ENCODE measurements at places on chromosomes 3 and 15.

GRCh38 chr3:162641907-162642306 is 1145.3 kb downstream of the OTOL1 start:
- no peak for DNase-seq

DNA sequence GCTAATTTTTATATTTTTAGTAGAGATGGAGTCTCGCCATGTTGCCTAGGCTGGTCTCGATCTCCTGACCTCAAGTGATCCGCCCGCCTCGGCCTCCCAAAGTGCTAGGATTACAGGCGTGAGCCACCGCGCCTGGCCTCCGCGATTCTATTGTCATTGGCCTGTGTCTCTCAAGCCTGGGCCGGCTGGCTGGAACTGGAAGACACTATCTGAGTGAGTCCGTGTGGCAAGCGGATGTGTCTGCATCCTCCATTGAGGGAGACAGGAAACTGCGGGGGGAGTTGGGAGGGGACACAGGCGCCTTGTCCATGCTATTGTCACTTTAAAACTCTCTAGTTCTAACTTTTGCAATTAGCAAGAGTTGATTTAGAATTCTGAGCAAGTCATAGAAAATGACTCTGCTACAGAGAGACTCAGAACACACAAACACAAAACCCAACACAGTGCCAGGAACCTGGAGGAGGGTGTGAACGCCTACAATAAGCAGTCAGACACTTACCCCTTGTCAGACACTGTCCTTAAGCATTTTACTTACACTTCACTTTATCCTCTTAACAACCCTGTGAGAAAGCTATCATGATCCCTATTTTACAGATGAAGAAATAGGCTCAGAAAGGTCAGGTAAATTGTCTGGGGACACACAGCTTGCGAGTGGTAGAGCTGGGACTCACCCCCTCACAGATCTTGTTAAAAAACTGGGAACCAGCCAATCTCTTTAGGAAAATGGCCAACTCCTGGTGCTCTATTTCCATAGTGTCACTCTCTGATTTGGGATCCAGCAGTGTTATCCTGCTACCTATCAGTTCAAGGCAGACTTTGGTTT is 38.7 kb downstream of the ANP32A start:
- DNase-seq, result no peak

- DNase-seq, result no peak
Observed at GRCh38 chr15:23561914-23562313, 3.6 kb upstream of the MKRN3 start.

- DNase-seq, result no peak
Observed at GRCh38 chr3:196872316-196872715, 4.6 kb downstream of the SENP5 start.

GRCh38 chr15:64897345-64897985 is 14.2 kb upstream of the ANKDD1A start:
- DNase-seq, result no peak

DNA sequence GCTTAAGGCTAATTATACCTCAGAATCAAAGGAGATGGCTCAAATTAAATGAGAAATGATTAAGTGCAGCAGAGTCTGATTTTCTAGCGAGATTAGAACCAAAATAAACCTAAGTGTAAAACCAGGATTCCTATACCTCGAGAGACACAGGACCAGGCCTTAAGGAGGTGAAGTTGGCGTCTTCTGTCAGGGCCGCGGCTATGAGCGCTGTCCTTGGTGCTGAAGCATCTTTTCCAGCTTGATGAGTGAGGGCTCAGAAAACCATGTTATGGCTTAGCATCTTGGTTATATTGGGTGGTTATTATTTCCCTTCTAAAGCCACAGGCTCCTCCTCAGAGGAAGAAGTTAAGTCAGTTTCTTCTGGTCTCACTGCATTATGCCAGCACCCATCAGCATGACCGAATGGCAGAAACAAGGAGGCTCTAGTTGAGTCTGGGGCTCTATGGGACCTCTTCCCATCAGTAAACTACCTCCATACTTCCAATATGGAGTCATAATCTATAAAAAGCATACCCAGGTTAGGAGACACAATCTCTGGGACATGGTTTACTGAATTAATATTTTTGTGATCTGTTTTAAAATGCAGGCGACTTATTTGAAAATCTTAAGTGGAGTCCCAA is 120.1 kb upstream of the NMNAT3 start:
- no peak for DNase-seq

DNA sequence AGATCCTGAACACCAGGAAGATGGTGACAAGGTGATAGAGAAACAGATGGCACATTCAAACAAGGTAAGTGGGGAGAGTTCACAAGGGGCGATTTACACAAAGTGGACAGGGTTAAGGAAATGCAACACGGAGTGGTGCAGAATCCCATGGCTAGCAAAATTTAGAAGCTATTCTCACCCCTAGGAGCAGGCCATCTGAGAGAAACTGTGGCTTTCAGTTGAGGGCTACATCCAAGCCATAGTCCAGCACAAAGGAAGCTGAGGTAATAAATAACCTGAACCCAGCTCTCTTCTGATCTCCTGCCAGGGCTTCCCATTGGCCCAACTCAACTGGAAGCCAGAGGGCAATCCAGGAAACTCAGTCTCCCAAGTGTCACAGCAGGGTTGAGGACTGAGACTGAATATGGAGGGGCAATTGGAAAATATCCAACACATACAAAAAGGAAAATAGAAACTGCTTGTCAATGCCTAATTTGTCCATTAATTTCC is 1.2 kb upstream of the ZNF445 start:
- DNase-seq, result no peak

- DNase-seq, result no peak
Observed at GRCh38 chr3:128060473-128061381, 8.5 kb downstream of the SEC61A1 start.

GRCh38 chr3:180058238-180058637 is 21.5 kb upstream of the PEX5L start:
- no peak for DNase-seq

- no peak for DNase-seq
Observed at GRCh38 chr3:39191111-39191510, 1.3 kb downstream of the XIRP1 start.

DNA sequence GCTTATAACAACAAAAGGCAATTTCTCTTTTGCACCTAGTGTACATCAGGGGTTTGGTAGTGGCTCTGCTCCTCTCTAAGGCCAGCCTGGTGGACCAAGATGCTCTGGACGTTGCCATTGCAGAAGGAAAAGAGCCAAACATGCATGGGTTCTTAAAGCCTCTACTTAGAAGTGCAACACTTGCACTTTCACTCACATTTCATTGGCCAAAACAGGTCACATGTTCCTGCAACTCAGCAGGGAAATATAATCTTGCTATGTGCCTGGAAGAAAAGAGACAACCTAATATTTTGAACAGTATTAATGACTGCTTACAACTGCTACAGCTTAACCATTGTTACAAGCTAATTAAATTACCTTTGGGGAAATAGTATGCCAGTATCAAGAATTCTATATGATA is 182.9 kb downstream of the IL5RA start:
- DNase-seq, result no peak
